ENCODE measurements at places on chromosomes 12 and 14. TPM values are rescaled to one million over a fixed set of nuclear protein-coding genes. Genes with fewer than 3 reads are reported as not detected.

BATF gene
- 2.4 TPM for total RNA-seq

CLMN gene
- 5.5 TPM for total RNA-seq

FAM181A gene
- not detected for total RNA-seq

KCNJ8 gene
- total RNA-seq = 70.5 TPM

CSRP2 gene
- 5.1 TPM for total RNA-seq

DNA sequence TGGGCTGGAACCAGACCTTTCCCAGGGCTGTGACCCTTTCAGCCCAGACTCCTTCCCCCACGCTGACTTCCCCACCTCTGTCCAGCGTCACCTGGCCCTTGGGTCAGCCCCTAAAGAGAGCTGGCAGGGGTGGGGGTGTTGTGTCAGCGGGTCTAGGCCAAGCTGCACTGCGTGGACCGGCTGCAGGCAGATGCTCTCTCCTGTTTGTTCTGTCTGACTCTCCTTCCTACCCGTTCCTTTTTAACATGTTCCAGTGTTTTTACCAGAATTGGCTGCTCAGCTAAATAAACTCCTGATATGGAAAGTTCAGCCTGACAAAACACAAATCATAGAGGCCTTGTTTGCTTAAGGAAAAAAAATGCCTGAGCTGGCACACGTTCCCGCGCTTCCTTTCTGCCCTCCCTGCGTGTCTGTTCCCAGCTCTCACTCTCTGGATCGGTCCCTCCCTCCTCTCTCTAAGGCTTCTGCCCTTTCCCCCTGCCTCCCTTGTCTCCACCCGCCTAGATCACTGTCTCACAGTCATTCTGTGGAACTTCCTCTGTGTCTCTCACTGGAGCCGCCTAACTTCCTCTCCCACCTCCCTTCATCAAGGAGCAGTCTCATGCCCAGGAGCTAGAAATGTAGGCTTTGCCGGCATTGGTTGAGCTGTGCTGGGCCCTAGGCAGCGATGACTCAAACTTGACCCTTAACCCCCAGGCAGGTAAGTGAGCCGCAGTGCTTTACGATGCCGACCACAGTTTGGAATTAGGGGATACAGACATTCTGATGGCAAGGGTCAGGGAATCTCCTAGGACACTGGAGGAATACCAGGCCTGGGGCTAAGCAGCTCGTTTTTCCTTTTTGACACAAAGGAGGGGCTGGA, 15.5 kb upstream of the MLXIP start:
- H3K27ac ChIP-seq = peak overlapping the region; percentile 78
- H3K4me1 ChIP-seq = peaks cover 43% of the 10 kb centered on the region
- no peaks in the 10 kb centered on the region for H3K27me3 ChIP-seq
- H3K4me3 ChIP-seq = no peak overlapping the region
- H3K36me3 ChIP-seq = no peaks in the 10 kb centered on the region

DNA sequence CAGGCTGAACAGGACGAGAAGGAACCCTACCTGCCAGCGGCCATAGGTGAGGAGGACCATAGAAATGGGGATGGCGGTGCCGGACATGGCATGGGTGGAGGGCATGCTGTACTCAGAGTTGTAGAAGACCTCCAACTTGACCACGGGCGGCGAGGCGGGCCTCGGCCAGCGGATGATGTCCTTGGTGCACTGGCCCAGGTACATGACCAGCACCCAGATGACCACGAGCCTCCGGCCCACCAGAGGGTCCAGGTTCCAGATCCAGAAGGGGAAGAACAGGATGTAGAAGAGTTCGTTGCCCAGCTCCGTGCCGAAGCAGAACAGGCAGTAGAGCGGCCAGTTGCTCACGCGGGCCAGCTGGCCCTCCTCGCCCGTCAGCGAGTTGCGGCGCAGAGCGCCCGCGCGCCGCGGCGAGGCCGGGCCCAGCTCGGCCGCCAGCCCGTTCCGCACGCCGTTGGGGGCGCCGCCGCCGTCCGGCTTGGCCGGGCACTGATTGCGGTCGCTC, 582 bp downstream of the SGPP1 start:
- DNase-seq = peak; percentile 51
- H3K4me3 ChIP-seq = peak overlapping the region; percentile 87
- peaks cover 6% of the 10 kb centered on the region for H3K4me1 ChIP-seq
- no peaks in the 10 kb centered on the region for H3K36me3 ChIP-seq
- no peaks in the 10 kb centered on the region for H3K27me3 ChIP-seq
- H3K27ac ChIP-seq = peak overlapping the region; percentile 97

DNA sequence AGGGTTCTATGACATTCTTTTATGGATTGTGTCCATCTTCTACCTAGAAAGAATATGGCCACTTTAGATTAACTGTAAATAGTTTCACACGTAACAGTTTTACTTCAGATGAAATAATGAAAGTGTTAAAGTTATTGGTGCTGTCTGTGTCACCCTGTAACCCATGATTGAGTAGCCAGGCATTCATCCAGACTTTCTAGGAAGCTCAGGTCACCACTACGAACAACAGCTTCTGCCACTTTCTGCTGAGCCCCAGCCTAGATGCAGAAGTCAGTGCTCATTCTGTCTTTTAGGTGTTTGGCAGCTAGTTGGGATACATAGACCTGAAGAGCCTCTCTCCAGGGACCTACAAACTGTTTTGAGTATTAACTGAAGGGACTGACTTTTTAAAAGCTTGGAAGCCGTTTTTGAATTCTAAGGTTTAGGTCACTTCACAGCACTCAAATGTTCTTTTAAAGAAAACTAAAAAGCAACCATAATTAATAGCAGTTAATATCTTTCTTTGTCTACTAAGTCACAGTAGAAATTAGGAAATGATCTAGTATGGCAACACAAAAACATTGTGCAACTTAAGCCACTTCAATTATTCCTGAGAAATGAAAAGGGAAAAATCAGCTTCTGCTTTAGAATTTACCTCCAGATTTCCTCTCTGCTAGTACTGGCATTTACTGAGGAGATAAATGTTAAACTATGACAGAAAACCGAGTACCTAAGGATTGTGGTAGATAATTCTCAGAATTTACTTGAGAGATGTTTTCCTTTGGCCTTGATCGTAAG, 266.9 kb downstream of the CCDC91 start:
- no peak for DNase-seq
- H3K36me3 ChIP-seq = no peaks in the 10 kb centered on the region
- H3K27ac ChIP-seq = no peak overlapping the region
- H3K27me3 ChIP-seq = no peaks in the 10 kb centered on the region
- peaks cover 5% of the 10 kb centered on the region for H3K4me1 ChIP-seq

GRCh38 chr14:44701563-44702263, 194.6 kb upstream of the FSCB start:
- H3K4me3 ChIP-seq = no peak overlapping the region
- no peaks in the 10 kb centered on the region for H3K27me3 ChIP-seq
- H3K4me1 ChIP-seq = no peaks in the 10 kb centered on the region

DNA sequence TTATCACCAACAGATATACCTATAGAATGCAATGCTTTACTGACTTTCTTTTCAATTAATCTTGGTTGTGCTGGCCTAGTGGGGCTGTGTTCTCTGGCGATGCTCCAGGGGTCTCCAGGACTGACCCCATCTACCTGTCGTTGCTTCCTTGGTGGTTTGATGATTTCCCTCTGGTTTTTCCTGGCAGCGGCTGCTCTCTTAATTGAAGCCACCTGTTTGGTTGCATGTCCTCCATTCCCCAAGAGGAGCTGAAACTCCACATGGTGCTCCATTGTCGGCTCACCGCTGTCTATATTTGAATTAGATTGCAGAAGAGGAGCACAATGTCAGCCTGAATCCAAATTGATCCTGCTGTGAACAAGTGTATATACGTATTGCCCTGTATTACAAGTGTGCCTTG, 7.1 kb upstream of the IFNG-AS1 start:
- H3K36me3 ChIP-seq = no peaks in the 10 kb centered on the region
- H3K4me3 ChIP-seq = no peak overlapping the region
- DNase-seq = no peak
- H3K4me1 ChIP-seq = peaks cover 10% of the 10 kb centered on the region

DNA sequence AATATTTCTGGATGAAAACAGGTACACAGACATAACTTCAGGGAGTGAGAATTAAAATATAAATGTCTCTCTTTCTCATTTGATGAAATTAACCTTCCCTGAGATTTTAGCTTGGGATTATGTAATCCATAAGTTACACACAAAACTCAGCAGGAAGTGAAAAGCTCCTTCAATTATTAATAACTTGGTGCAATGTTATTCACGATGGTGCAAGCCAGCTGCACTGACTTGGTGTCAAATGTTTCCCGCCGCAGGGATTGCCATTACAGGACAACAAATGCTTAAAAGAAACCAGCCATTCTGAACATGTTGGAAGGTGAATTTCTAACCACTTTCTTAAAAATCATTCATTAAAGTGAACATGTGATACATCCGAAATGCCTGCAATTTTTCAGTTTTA, 250.4 kb downstream of the FOXN3 start:
- H3K36me3 ChIP-seq = peaks cover 12% of the 10 kb centered on the region
- H3K4me3 ChIP-seq = no peak overlapping the region
- no peak overlapping the region for H3K27ac ChIP-seq
- no peak for DNase-seq

GRCh38 chr14:50943943-50944646, at the start of gene PYGL:
Gene PYGL (minus strand): TSS chr14:50944483. CDS start chr14:50944403, 80 bp downstream.
- peak within 1 kb of the TSS; percentile 75 for H3K27ac ChIP-seq
- peaks cover 5% of the 10 kb centered on the region for H3K4me1 ChIP-seq
- H3K36me3 ChIP-seq = no peaks in the 10 kb centered on the region

DNA sequence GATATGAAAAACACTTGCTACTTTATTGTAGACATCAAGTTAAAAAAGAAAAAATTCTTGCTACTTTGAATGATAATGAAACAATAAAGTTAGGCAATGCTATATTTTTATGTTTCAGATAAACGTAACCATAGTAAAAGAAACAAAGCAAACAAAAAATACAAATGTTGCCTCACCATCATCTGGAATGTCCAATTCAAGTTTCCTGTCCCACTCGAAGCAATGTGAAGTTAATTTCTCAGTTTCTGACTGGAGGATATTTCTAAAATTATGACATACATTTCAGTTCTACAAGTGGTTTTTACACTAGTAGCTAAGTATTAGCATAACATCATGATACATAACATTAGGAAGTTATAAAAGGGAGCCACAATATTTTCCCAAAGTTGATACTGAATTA, 20.9 kb downstream of the DLGAP5 start:
- no peak overlapping the region for H3K27ac ChIP-seq
- H3K27me3 ChIP-seq = no peaks in the 10 kb centered on the region
- no peaks in the 10 kb centered on the region for H3K36me3 ChIP-seq
- no peak overlapping the region for H3K4me3 ChIP-seq
- no peaks in the 10 kb centered on the region for H3K4me1 ChIP-seq
- no peak for DNase-seq

- H3K4me3 ChIP-seq = no peak overlapping the region
- no peaks in the 10 kb centered on the region for H3K36me3 ChIP-seq
- no peak for DNase-seq
- H3K27me3 ChIP-seq = no peaks in the 10 kb centered on the region
- H3K27ac ChIP-seq = no peak overlapping the region
These were observed 298.6 kb upstream of the PPFIA2 start for GRCh38 chr12:82057770-82058169.

GRCh38 chr12:51371295-51371953, 19.8 kb downstream of the GALNT6 start:
- H3K27ac ChIP-seq = no peak overlapping the region
- DNase-seq = peak; percentile 82
- peaks cover 5% of the 10 kb centered on the region for H3K4me1 ChIP-seq
- H3K36me3 ChIP-seq = no peaks in the 10 kb centered on the region
- H3K27me3 ChIP-seq = no peaks in the 10 kb centered on the region
- no peak overlapping the region for H3K4me3 ChIP-seq

- H3K36me3 ChIP-seq = peaks cover 8% of the 10 kb centered on the region
- no peak for DNase-seq
- H3K4me3 ChIP-seq = no peak overlapping the region
These were observed 32.8 kb downstream of the GALC start for GRCh38 chr14:87960013-87960787.

DNA sequence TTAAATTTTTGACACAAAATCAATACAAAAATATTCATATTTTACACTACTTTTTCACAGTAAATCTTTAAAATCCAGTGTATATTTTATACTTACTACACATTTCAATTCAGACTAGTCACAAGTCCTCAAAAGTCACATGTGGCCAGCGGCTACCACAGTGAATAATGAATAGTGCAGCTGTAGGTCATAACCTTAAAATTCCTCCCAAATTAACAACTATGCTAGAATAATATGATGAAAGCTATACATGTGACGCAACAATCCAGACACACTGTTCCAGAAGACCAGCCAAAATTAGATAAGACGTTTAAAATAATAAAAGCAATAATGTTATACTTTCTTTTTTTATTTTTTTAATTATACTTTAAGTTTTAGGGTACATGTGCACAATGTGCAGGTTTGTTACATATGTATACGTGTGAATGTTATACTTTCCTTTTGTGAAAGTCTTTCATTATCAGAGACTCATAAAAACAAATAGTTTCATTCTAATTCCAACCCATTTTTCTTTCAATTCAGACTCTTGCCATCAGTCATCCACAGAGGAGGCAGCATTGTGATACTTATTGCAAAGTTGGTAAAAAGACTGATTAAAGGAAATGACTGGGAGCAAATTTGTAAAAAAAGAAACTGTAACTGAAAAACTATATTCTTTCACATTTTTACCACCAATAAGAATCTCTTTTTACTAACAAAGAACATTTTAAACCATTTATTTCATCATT, 67.0 kb downstream of the C2CD5 start:
- H3K4me1 ChIP-seq = no peaks in the 10 kb centered on the region
- no peaks in the 10 kb centered on the region for H3K27me3 ChIP-seq
- H3K4me3 ChIP-seq = no peak overlapping the region
- H3K36me3 ChIP-seq = no peaks in the 10 kb centered on the region

DNA sequence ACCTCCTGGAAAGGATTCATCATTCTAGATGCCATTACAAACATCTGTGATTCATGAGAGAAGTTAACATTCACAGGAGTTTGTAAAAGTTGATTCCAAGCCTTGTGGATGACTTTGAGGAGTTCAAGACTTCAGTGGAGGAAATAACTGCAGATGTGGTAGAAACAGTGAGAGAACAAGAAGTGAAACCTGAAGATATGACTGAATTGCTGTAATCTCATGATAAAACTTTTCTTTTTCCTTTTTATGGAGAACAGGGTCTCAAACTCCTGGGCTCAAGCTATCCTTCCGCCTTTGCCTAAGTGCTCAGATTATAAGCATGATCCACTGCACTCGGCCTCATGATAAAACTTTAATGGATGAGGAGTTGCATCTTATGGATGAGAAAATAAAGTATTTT, 64.5 kb upstream of the GTF2A1 start:
- H3K4me3 ChIP-seq = no peak overlapping the region
- DNase-seq = no peak
- no peaks in the 10 kb centered on the region for H3K4me1 ChIP-seq
- H3K27ac ChIP-seq = no peak overlapping the region
- no peaks in the 10 kb centered on the region for H3K36me3 ChIP-seq

DNA sequence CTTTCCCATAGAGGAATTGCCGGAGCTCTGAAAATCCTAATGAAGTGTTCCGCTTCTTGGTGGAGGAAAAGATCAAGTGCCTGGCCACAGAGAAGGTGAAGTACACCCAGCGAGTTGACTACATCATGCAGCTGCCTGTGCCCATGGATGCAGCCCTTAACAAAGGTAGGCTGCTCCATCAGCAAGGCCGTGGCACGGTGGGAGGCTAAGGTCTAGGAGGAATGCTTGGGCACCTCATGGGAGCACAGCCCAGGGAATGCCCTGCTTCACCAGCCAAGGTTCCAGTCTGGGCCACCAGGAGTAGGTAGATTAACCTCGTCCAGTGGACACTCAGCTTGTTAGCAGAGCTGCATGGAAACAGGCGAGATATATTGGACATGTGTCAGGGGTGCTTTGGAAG, 6.4 kb upstream of the TPI1 start:
- peaks cover 100% of the 10 kb centered on the region for H3K36me3 ChIP-seq
- no peaks in the 10 kb centered on the region for H3K4me1 ChIP-seq
- H3K27ac ChIP-seq = no peak overlapping the region

All from adrenal gland (tissue), 19 donors.